ENCODE measurements at places on chromosomes 7 and 10.

DNA sequence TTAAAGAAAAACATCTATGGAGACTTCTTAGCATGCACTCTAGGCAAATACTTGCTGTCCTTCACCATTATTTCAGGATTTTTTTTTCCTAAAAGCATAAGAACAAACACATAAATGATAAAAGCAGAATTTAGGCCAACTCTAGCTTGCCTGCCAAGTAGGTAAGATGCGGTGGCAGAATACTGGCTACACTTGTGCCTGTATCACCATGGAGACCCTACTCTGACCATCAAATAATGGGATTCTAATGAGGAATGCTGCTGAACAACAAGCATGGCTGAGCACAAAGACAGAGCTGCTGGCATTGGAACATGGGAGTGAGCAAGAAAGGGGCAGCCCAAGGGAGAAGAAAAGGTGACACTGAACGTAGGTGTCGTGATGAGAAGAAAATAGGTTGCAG, 18.5 kb upstream of the TAS2R40 start:
- no peak for DNase-seq

DNA sequence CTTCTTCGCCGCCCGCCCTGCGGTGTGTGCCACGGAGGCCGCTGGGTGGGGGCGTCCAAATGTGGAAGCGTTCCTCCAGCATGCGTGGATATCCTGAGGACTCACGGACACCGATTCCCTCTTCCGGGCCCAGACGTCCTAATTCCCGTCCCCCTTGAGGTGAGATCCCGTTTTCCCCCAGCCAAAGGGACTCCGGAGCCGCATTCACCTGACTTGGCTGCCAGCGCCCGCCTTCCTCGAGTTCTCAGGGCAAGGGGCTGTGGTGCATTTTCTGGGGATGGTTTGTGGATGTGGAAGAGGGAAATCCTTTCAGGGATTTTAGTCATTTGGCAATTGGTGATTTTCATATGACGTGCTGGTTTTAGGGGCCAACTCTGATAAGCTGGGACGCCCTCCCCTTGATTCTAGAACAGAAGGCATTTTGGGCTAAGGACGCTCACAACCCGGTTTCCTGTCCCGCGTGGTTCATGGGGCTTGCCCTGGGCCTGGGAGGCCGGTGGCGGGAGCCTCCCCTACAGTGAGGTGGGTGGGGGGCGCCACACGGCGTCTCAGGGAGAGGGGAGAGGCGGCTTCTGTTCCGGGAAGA, 165.4 kb downstream of the ACTR3B start:
- DNase-seq: no peak

GRCh38 chr7:46360811-46361210, 439.7 kb upstream of the IGFBP3 start:
- no peak for DNase-seq

DNA sequence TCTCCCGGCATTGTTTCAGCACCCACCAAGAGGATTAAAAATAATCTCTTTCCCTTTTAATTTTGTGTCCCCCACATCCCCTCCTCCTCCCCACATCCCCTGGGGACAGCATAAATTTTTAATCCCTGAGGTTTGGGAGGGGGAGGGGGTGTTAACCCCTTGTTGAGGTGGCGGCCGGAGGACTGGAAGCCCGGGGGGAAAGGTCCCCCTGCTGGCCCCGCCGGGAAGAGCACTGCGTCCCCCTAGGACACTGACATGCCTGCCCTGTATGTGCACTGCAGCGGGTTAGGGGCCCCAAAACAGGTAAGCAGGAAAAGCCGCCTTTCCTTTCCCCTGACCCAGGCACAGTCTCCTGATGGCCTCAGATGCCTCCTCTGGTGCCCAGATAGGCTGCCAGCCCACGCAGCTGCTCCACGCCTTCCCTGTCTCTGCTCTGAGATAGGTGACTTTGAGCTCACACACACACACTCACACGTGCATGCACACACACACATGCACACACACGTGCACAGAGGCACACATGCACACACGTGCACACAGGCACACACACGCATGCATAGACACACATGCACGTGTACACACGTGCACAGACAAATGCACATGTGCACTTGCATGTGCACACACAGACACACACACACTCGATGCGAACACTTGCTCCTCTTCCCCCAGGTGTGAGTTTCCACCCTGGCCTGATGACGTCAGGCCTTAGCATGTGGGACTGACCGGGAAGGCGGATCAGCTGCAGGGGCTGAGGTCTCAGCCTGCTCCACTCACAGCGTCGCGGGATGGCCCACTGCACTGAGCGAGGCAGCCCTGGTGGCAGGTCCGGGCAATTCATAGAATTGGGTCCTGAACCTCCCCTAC, 12.3 kb downstream of the CNPY1 start:
- DNase-seq: peak; percentile 9

DNA sequence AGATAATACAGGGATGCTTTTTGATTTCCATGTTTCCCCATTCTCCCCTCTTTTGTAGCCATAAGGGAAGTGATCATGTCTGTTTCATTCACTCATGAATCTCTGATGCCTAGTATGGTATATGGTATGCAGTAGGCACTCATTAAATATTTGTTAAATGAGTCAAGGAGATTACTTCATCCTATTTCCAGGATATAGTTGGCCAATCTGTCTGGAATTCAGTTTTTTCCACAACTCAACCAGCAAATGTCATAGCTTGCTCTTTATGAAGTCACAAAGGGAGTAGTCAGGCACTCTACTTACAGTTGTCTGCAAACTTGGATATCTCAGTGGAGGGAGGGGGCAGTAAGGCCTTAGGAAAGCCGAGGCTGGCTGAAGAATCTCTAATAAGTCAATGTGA, 853.6 kb downstream of the LRMDA start:
- DNase-seq: peak; percentile 64

GRCh38 chr7:44333911-44334733, 8.7 kb upstream of the CAMK2B start:
- no peak for DNase-seq

GRCh38 chr7:29457565-29458011, 106.0 kb upstream of the PRR15 start:
- peak; percentile 55 for DNase-seq

GRCh38 chr10:103895411-103896186, 22.4 kb downstream of the STN1 start:
- DNase-seq: peak; percentile 73

DNA sequence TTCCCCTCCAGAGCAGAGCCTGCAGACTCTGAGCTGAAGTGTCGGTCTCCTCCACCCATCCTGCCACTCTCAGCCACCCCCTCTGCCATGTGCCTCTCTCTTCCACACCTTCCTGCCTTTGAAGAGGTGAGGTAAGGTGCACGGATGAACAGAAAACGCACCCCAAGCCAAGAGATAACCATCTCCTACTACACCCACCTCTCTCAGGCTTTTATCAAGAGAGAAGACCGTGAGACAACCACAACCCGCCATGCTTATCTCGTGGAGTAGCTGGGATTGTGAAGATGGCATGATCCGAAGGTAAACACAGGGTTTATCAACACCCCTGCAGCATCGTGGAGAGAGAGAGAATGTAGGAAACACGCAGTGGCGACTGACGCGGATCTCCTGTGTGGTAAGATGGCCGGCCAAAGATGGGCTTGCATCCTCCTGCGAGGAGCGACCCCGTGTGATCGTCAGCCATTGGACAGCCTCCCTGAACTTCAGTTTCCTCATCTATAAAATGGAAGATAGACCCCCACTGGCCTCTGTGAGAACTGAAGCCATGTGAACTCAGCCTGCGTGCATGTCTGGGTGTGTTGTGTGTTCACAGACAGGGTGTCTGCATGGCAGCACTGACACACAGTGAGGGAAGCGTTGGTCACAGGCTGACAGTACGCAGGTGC, 219.0 kb downstream of the DIP2C start:
- DNase-seq: no peak

DNA sequence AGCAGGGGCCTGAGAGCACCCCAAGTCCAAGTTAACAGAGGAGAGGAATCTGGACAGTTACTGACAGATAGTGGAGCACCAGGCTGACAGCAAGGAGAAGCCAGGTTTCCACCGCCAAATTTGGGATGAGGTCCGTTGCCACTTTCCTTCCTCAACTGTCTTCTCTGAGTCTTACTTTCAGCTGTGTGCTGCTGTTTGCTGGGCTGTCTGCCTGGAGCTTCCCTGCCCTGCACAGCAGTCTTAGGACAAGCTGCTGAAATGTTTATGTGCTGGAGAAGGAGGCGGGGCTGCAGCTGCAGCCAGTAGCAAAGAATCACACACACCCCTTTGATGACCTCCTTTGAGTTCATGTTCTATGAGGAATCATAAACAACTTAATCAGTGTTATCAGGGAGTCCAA, 17.4 kb upstream of the CYP3A7 start:
- peak; percentile 41 for DNase-seq

DNA sequence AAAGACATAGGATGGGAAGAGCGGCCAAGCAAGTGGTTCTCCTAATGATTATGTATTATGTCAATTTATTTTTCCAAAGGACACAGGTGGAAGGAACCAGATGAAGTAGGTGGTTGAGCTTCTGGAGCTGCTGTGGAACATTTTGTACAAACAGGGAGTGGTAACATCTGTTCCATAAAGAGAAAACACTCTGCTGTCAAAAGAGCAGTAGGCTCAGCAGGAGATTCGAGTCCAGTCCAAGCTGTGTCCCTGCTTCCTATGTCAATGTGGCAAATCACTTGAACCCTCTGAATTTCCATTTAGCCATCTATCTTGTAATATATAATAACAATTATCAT, 448.0 kb upstream of the ANKRD30A start:
- no peak for DNase-seq

- no peak for DNase-seq
Observed at GRCh38 chr10:97608991-97609561, 19.6 kb downstream of the C10orf62 start.

GRCh38 chr7:139889186-139889871, 60.3 kb downstream of the TBXAS1 start:
- DNase-seq: peak; percentile 49

DNA sequence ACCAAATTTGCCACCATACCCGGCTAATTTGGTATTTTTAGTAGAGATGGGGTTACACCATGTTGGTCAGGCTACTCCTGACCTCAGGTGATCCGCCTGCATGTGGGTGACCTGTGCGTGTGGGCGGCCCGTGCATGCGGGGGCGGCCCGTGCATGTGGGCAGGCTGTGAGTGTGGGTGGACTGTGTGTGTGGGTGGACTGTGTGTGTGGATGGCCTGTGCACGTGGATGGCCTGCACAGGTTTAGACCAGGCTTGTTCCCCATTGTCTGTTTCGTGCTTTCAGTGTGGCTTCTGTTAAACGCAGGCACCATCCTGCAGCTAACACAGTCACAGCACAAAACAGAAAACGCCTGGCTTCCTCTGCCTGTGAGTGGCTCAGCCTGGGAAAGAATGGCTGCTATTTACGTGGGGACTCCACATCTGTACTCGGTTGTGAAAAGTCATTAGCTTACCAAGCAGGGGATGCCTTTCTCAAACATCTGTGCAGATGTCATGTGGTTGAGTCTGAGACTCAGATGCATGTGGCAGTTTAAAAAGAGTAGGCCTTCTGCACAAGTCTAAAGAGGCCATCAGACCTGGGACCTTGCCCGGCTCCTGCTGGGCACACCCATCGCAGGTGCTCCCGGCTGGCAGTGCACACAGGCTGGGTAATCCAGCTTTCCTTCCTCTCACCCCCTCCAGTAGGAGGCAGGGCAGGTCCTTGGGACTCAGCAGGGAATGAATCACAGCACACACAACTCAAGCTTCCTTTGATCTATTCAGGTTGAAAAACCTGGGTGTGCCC, 91.6 kb downstream of the COBL start:
- no peak for DNase-seq

Data from iris pigment epithelial cell (primary cell).